ENCODE measurements at places on chromosomes 11 and 22.

GRCh38 chr11:134138376-134138775 lies 69.5 kb downstream of the JAM3 start:
- DNase-seq: no peak

- no peak for DNase-seq
These were observed 58.8 kb downstream of the GRK3 start for GRCh38 chr22:25623310-25623734.

GRCh38 chr11:108927791-108928545 lies 263.1 kb downstream of the DDX10 start:
- no peak for DNase-seq

DNA sequence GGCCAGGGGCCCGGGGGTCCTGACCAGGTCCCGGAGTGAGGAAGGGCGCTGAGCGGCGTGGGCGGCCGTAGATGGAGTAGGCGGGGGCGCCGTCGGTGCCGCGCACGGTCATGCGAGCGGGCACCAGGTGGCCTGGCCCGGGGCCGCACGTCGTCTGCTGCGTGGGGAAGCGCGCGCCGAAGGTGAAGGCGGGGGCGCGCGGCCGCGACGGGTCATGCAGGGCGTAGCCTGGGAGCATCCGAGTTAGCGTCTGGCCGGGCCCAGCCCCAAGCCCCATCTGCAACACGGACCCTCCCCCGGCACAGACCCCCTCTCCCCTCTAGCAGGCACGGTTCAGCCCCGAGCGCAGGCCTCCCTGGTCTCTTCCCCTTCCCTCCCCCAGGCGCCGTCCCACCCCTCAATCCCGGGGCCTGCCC lies 1.7 kb upstream of the TYMP start:
- DNase-seq: no peak

DNA sequence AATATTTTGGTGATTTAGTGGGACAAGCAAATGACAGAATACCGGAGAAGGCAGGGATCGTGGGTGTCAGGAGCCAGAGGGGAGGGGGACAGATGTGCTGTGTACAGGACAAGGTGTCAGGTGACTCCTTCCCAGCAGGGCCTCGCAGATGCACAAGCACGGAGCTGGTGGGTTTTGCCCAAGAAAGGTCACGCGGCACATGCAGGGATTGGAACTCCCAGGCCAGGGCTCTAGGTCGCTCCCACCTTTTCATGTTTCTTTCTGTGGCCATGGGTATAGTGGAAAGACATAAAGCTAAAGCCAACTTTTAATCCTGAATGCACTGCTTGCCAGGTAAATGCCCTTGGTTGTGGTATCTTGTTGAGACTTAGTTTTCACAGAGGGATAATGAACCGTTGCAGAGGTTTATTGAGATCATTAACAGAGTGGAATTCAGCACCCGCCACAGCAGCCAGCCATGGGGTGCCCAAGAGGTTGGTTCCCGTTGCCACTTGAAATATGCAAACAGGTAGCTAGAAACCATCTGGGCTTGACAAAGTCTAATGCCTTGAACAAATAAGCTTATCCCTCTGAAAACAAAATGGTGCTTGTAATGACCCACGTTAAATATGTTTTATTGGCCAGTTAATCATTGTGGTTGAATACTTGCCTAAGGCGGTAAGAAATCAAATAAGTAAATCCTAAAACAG lies 10.1 kb downstream of the C22orf23 start:
- DNase-seq: no peak

DNA sequence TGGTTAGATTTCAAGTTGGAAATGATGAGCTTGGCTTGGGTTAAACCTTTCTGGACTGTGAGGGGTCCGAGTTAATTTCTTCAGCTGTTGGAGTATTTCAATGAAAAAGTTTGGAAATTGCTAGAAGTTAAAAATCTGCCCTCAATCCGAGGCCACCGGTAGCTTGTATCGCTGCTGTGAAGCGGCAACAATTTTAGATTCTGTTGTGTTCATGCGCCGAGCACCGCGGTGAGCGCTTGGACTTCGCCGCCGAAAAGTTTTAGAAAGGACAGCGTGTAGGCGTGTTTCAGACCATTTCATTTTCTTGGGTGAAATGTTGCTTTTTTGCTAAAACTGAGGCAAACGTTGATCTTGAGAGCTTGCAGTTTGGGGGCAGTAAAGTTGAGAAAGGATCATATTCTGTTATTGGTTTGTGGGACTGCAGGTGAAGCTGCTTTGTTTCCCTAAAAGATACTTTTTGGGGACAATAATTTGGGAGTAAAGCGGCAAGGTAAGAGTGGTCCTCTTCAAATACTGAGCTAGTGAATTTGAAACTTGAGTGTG lies 928 bp downstream of the FBXO7 start:
- no peak for DNase-seq

Data from iPS DF 19.7 (cell line).